Smooth muscle cell of trachea (primary cell): ENCODE measurements at places on chromosomes 5 and 9. TPM values are rescaled to one million over a fixed set of nuclear protein-coding genes. Genes with fewer than 3 reads are reported as not detected.

Gene EPB41L4B
- 0.15 and 0.66 TPM in 2 replicates for total RNA-seq

Gene TMEM252
- not detected in 2 replicates for total RNA-seq

Gene PCDHGA11
- 23.0 and 26.9 TPM in 2 replicates for total RNA-seq

Gene TTC39B
- 11.2 and 15.7 TPM in 2 replicates for total RNA-seq

Gene BRD9
- total RNA-seq, result 42.3 and 50.3 TPM in 2 replicates

Gene GPR150
- total RNA-seq, result 0.29 and 0.66 TPM in 2 replicates

Gene SPINK4
- not detected in 2 replicates for total RNA-seq

Gene HBEGF
- 0.73 and 1.7 TPM in 2 replicates for total RNA-seq

Gene GRIN1
- total RNA-seq, result 0.15 and 0.33 TPM in 2 replicates

Gene GMCL2
- total RNA-seq, result under 0.01 TPM in 1 of 2 replicates, not detected in the other

Gene SPINK6
- total RNA-seq, result not detected in 2 replicates

Gene PCDHA7
- 0.29 and 0.66 TPM in 2 replicates for total RNA-seq

Gene AIF1L
- 3.1 and 6.8 TPM in 2 replicates for total RNA-seq

Gene FREM1
- total RNA-seq, result 0.15 and 0.17 TPM in 2 replicates

Gene TTC23L
- total RNA-seq, result under 0.01 and 0.87 TPM in 2 replicates

Gene LHX3
- under 0.01 TPM in 1 of 2 replicates, not detected in the other for total RNA-seq

Gene PTGER4
- 10.3 and 23.3 TPM in 2 replicates for total RNA-seq

Gene PPIP5K2
- 40.2 and 62.4 TPM in 2 replicates for total RNA-seq

Gene INSL4
- not detected in 2 replicates for total RNA-seq

Gene SPATA31A3
- total RNA-seq, result not detected in 2 replicates

Gene BHMT
- 0.15 TPM in 1 of 2 replicates, not detected in the other for total RNA-seq

Gene SLC46A2
- total RNA-seq, result not detected in 2 replicates

Gene TSSK1B
- 0.15 and 0.50 TPM in 2 replicates for total RNA-seq

Gene CDK9
- 39.6 and 54.7 TPM in 2 replicates for total RNA-seq

Gene DNAI1
- under 0.01 and 0.58 TPM in 2 replicates for total RNA-seq

Gene TICAM2
- total RNA-seq, result 7.6 and 11.8 TPM in 2 replicates
